ENCODE measurements at places on chromosomes 16 and 17.

GRCh38 chr17:32873114-32873513 is 3.8 kb downstream of the MYO1D start:
- no peak for DNase-seq

GRCh38 chr16:73010150-73010676 is 37.7 kb downstream of the ZFHX3 start:
- no peak for DNase-seq

DNA sequence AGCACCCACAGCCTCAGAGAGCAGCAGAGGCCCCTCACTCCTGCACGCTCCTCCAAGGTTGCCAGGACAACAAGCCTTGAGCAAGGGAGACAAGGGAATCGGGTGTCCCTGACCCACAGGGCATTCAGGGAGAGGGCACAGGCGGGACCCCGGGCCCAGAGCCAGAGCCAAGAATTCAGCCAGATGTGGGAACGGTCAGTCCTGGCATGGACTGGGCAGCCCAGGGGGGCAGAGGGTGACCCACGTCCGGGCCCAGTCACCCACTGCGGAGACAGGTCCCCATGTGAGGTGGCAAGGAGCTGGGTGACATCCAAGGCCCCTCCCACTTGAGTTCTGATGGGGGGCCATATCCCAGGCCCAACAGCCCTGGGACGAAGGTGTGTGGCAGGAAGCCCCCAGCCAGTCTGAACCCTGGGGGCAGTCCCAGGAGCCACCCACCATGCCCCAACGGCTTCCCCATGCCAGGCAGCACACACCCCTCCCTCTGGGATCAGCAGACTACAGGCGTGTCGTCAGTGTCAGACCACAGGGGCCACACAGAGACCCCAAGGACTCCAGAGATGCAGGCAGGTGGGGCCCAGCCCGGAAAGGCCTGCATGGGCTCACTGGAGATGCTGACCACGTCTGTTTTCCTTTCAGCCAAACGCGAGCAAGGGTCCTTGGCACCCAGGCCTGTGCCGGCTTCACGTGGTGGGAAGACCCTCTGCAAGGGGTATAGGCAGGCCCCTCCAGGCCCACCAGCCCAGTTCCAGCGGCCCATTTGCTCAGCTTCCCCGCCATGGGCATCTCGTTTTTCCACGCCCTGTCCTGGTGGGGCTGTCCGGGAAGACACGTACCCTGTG is 23.0 kb downstream of the USP6 start:
- no peak for DNase-seq

DNA sequence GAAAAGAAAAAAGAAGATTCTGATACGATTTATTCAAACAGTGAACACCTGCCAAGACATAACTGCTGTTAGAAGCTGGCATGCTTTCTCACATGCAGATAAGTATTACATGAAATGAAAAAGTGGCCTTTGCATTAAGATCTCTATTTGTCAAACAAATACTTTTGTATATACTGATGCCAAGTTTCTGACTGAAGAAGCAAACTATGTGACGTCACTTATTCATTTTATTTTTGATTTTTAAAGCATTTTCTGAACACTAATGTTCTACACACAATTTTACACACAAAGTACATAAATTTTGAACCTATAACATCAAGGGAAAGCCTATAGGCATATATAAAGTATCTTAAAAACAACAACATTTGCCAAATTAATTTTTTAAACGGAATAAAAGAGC is 153.8 kb downstream of the CEP112 start:
- DNase-seq, result no peak

DNA sequence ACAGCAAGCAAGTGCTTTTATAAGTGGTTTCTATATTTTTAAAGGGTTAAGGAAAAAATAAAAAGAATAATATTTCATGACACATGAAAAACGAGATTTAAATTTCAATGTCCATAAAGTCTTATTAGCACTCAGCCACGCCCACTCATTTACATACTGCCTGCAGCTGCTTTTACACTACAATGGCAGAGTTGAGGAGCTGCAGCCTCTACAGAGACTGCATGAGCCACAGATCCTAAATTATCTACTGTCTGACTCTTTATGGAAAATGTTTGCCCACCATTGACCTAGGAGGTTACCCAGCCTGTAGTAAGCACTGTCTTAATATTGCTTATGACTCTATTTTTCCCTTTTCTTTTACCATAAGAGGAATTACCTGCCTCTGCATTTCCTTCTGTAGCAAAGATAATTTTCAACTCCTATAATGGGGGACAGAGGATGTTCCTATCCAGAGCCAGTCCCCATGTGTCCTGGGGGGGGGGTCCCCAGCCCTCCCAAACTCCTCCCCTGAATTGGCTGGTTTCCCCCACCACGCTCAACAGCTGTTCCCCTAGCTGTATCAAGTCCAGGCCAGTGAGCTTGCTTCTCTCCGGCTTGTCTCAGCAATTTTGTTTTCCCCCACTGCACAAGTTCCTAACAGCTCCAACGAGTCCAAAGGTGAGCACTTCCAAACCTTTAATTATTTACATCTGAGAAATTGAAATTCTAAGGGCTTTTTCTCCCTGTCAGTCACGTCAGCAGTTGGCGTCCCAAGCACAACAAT is 139.4 kb upstream of the ERCC4 start:
- peak; percentile 84 for DNase-seq

GRCh38 chr17:8371786-8372185 is 4.7 kb downstream of the KRABD2 start:
- peak; percentile 83 for DNase-seq

DNA sequence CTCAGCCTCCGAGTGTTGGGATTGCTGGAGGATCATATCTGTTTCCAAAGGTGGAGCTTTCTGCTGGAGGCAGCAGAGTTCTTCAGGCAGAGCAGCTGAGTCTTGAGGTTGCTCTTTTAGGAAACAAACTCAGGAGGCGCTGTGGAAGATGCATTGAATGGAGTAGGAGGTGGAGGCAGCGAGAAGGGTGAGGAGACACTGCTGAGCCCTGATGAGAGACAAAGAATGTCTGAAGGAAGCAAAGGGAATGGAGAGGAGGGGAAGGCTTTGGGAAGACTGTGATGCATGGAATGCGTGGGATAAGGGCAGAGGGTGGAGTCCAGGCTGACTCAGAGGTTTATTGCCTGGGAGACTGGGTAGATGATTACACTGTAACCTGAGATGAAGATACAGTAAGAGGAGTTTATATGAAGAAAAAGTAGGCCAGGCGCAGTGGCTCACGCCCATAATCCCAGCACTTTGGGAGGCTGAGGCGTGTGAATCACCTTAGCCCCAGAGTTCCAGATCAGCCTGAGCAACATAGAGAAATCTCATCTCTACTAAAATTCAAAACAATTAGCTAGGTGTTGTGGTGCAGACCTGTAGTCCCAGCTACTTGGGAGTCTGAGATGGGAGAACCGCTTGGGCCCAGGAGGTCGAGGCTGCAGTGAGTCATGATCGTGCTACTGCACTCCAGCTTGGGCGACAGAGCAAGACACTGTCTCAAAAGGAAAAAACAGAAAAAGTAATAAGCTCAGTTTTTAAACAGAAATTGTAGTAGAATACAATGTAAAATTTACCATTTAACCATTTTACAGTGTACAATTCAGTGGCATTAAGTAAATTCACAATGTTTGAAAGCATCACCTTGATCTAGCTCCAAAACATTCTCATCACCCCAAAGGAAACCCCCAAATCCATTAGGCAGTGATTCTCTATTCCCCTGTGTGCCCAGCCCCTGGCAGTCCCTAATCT is 17.8 kb upstream of the TMEM219 start:
- DNase-seq, result peak; percentile 95

DNA sequence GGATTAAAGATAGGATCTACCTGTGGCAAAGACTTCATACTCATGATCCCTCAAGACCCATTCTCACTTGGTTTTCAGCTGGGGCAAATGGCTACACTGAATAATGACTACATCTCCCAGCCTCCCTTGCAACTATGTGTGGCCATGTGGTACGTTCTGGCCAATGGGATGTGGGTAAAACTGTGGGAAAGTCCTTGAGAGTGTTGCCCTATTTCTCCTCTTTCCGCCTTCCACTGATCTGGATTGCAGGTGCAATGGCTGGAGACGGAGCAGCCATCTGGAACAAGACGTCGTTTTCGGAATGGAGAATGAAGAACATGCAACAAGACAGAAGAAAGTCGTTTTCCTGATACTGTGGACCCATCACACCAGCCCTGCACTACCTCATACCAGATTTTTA is 48.5 kb downstream of the HAPSTR1 start:
- no peak for DNase-seq

DNA sequence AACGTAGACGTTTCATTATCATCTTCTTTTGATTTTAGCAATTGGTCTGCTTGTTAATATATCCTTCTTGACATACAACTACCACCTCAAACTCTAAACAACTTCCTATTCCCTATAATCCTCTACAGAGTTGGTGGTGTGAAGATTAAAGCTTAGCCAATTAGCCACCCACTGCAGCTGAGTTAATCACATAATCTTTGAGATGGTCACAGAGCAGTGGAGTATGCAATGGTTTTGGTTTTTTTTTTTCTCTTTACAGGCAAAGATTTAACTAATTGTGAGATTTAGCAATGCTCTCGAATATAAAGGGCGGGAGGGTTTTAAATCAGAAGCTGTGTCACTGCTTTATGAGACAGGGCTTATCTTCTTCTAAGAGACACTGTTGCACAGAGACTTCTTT is 37.0 kb downstream of the STX8 start:
- no peak for DNase-seq

Data from myocyte (in vitro differentiated cells).